ENCODE measurements at places on chromosomes 7 and 10.

DNA sequence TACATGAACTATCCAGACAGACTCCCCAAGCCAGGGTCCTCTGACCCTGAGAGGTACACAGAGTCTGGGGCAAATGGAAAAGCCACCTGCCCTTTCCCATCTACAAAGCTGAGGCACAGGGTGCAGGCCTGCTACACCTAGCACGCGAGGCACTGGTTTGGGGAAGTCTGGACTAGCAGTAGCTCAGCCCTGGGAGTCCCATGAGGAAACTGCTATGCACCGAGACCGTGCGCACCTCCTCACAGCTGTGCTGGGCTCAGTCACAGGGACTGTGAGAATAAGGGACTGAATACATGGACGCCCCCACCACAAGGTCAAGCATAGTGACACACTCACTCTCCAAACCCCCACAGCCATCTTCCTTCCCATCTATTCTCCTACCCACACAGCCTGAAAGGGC is 8.2 kb downstream of the MAT1A start:
- no peak for DNase-seq

- DNase-seq = no peak
Measured at GRCh38 chr10:26665080-26666048, 32.1 kb upstream of the PDSS1 start.

GRCh38 chr7:139931190-139931934 is 102.3 kb downstream of the TBXAS1 start:
- no peak for DNase-seq

DNA sequence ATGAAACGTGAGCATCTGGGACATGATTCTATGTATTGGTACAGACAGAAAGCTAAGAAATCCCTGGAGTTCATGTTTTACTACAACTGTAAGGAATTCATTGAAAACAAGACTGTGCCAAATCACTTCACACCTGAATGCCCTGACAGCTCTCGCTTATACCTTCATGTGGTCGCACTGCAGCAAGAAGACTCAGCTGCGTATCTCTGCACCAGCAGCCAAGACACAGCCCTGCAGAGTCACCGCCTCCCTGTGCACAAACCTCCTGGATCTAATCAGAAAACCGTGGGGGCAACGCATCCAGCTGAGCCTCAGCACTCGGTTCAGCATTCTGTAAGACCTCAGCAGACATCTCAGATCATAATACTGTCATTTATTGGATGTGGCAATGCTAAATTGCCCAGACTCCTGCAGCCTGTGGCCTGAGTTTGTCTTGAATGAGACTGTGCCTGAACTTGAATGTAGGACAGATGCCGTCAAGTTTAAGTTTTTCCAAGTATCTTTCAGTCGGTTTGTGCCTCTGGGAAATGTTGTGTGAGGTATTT is 41.5 kb upstream of the PRSS58 start:
- DNase-seq = no peak

- DNase-seq = no peak
Measured at GRCh38 chr7:34430456-34430855, 227.6 kb upstream of the NPSR1 start.

DNA sequence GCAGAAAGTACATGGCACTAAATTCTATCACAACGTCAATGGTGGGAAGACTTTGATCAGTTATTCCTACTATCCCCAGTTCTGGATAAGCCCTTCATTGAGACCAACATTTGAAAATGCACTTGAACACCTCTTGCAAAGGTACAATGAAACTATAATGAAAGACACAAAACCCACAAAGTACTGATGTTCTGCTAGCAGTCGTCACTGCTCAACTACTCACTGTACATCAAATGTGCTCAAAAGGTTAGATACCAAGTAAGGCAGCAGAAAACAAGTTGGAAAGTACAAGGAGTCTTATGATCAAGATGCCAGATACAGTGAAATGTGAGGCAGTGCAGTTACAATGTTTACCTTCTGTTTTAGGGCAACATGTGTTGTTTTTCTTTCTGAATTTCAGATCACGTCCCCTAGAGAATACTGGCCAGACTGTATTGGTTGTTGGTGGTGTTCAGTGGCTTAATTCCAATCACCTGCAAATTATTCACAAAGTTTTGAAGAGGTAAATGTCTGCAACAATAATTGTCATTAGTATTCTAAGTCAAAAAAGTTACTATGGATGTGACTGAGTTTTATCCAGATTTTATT is 62.4 kb upstream of the WNT16 start:
- DNase-seq = no peak

DNA sequence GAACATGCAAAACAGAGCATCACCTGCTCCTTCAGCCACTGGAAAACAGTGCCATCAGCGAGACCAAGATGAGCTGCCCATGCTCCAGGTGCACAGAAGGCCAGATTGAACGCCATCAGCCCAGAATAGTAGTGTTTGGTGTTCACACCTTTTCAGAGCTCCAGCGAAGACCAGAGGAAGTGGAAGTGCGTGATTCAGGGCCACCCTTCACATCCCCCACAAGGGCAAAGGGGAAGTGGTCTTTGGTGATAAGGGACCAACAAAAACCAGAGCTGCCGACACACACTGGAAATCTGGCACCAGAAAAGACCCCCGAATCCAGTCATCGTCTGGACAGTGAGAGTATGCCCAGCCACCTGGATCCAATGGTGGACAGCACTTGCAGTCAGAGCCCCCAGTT is 29.5 kb upstream of the TMEM72 start:
- no peak for DNase-seq

DNA sequence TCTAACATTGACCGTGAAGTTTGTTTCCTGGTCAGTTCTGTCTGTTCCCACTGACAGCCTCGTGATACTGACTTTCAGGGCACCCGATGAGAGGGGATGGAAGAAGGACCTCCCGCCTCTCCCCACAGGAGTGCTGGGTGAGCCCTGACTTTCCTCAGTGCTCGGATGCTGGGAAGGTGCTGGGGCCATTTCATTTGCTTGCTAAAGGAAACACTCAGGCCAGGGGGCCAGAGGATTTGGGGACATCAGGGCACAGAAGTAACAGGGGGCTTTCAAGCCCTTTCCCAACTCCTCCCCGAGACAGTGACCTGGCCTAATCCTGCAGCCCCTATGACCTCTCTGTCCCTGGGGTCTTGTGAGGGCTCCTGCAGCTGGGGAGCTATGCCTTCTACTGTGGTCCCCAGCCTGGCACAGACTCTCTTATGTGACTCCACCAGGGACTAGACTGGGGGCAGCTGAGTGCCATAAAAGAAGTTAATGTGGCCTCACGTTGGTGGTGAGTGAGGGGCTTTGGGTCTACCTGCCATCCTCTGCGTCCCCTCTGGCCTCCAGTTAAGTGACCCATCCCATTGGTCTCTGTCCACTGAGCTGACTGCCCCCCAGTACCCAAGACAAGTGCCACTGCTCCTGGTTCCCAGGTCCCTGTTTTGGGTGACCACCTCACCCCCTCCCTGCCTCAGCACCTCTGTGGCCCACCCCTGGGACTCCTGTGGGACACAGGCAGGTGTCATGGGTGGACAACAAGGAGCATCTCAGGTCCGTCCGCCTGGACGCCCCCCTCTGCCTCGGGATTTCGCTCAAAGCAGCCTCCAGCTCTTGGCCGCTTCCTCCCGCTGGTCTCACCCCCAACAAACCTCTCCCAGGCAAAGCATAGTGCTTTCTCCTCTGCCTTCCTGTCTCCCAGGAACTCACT is 33.4 kb upstream of the HSPA12A start:
- DNase-seq = no peak

DNA sequence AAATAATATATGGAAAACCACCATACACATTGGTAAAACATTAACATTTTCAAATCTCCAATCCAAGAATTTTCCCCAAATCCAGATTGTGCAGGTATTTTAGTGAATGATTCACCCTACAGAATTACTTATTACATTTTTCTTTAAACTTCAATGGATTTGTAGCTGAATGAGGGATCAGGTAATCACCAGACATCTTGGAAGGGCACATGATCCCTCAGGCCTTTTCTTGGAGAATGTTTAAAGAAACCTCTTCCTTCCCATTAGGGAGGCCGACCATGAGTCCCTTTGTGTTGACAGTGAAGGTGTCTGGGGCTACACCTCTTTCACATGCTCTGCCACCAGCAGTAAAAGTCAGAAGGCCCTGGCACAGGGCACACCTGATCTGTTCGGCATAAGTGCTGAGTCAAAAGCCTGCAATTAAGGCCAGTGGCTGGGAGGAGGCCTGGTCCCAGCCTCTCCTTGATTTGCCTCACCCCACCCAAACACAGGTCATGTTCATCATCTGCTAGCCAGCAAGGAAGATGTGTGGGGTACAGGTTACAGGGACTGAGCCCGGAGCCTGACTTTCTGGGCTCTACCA is 207.7 kb downstream of the SNX10 start:
- no peak for DNase-seq

- DNase-seq = no peak
Measured at GRCh38 chr10:63751836-63752235, 230.6 kb downstream of the REEP3 start.
